Right renal cortex interstitium (tissue), 3 donors: ENCODE measurements at places on chromosomes 11 and 22.
A peak's percentile ranks its signal among the peaks of the same experiment; 100 is the strongest.

- no peak for DNase-seq
Measured at GRCh38 chr22:22787151-22787550, 100.5 kb upstream of the IGLL5 start.

DNA sequence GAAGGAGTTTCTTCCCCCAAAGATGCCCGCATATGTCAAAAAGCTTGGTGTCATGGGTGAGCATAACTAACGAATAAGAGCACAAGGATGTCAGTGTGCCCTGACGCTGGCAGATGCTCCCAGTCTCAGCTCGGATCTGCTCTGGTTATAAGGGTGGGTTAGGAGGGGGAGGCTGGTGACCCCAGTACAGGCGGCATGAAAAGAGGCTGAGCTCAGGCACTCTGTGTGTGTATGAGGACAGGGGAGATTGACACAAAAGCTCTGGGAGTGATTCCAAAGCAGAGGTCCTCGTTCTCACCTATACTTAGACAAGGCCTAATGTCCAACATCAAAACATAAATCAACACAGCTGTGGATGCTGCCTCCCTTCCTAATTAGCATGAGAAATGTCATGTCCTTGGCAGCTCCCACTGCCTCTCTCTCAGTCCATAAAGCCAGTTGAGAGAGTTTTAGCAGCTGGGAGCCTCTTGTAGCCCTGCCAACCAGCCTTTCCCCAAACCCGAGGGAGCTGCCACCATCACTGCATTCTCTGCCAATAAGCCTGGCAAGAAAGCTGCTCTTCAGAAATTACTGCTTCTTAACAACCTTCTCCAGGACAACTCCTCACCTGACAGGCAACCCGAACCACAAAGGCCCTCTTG lies 59.8 kb downstream of the SC5D start:
- DNase-seq: no peak

DNA sequence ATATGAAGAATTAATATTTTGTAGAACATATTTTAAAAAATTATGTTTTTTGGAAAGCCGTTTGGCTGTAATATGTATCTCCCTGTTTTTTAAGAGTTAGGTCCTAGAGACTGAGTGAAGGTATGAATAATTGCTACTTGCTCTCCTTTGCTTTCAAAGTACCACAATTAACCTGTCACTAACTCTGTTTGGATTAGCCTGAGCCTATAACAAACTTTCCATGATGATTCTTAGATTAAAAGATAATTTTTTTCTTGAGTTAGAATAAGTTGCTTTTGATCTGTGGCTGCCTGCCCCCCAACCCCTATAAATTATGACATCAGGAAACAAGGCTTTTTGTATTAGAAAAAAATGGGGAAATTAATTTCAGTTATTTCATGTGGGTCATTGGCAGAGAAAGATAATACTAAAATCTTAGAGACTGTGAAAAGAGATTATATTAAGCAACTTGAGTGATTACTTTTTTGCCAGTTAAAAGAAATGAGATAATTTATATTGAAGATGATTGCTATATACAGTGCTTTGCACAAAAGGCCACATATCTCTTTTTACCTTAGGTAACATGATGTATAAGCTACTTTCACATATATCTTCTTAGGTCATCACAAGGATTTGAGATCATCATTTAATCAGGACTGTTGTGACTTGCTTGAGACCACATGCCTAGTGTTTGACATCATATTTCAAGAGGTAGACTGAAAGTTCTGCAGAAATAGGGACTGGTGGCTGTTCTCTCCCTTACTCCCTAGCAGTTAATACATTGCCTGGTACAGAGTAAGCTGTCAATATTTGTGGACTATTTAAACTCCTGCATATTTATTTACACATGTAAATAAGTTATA lies 9.6 kb downstream of the MTMR3 start:
- DNase-seq: no peak

GRCh38 chr22:37162221-37163095 lies 12.7 kb upstream of the IL2RB start:
- DNase-seq: no peak

DNA sequence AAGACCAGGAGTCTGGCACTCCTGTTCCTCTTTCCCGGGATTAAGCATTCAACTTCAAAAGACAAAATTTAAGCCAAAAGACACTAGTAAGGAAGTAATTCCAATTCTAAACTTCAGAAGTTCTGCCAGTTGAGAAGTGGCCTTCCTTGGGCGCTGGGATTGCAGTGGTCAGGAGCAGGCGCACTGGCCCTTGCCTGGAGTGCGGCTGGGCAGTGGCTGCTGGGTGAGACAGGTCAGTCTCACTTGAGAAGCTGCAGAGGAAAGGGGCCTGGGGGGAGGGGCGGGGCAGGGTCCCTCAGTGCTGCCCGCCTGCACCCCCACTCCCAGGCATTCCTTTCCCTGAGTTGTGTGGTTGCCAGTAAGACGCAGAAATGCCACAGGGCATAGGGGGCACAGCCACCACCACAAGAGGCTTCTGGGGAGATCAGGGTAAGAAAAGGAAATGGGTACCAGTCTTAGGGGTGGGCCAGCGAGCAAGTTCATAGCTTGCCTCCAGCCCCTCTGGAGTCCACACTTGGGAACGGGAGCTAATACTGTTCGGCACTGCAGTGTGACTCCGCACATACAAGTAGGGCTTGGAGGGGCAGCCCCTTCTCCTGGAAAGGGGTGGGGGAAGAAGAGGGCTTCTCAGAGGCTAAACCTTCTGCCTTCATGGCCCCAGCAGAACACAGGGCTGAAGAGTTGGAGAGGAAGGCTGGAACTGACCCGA lies 5.5 kb downstream of the MRPL49 start:
- DNase-seq: no peak

GRCh38 chr22:26276529-26277160 lies 107.4 kb downstream of the SEZ6L start:
- no peak for DNase-seq

DNA sequence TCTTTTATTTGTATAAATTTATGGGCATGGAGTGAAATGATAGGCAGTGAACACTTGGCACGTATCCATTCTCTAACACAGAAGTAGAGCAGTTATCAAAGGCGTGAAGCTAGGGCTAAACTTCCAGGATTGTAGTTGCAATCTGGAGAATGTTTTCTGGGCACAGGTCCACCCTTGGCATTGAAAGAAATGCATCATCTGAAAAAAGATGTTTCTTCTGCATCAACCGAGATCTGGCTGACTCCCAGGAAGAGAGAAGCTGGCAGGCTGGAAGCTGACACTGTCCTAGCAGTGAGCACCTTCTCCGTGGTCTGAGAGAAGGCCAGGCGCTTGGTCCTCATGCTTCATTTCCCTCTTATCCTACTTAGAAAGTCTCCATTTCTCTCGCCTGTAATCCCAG lies 600.0 kb downstream of the BRD1 start:
- DNase-seq: no peak

DNA sequence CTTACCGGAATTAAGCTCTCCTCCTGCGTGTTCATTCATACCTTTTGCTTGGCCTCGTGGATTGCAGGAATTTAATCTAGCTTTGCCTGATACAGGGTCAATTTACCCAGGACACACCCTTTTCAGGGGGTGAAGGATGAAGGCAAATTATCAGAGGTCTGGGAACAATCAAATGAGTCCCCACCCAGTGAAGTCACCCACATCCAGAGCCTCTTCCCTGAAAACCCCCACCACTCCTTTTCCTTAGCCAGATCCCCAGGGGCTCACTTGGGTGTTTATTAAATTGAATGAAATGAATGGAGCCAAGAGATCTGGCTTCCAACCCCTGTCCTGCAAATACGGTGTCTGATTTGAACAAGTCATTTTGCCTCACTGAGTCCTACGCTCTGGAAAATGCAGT lies 31.0 kb upstream of the LIPT2 start:
- no peak for DNase-seq

DNA sequence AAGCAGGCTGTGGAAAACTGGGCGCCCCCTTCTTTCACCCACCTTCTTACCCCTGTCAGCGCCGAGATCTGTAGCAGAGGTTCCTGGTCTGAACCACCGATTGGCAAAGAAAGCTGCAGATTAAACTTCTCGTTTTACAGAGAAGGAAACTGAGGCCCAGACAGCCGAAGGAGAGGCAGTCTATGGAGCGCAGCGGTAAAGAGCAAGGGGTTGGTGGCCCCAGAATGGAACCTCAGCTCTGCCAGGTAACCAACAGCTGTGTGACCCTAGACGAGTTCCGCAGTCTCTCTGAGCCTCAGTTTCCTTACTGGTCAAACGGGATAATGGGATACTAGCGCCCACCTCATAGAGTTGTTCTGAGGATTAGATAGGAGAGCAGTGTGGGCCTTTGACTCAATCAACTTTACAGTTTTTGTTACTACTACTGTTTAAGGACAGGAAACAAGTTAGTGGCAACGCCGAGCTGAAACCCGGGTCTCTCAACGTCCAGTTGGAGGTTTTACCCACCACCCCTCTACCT lies 3.1 kb upstream of the WT1 start:
- DNase-seq: no peak

DNA sequence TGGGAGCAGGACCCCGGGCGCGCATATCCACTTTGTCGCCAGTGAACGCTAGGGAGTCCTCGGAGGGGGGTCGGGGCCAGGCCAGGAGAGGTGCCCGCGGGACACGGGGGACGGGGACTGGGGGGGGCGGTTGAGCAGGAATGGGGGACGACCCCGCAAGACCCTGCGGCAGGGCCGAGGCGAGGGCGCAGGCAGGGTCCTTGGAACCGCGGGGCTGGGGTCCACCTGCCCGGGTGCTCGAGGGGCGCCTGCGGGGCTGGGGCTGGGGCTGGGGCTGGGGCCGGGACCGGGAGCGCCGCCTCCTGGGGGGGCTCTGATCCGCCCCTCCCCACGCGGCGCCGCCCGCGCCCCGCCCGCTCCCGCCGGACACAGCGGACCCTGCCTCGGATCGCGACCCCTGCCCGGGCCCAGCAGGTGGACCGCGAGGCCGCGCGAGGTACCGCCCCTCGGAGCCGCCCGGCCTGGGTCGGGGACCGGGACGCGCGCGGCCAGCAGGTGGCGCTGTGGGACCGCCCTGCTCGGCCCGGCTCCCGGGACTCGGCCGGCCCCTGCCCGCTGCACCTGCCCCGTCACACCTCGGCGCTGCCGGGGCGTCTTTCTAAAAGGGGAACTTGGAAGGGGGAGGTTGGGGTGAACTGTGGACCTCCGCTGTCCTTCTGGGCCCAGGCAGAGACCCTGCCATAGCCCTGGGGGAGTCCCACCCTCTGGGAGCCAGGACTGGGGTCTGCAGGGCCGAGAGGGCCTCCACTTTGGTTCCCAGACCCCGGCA lies 11.0 kb downstream of the CRELD2 start:
- no peak for DNase-seq

GRCh38 chr11:65928667-65929066 lies 9.4 kb downstream of the DRAP1 start:
- no peak for DNase-seq

DNA sequence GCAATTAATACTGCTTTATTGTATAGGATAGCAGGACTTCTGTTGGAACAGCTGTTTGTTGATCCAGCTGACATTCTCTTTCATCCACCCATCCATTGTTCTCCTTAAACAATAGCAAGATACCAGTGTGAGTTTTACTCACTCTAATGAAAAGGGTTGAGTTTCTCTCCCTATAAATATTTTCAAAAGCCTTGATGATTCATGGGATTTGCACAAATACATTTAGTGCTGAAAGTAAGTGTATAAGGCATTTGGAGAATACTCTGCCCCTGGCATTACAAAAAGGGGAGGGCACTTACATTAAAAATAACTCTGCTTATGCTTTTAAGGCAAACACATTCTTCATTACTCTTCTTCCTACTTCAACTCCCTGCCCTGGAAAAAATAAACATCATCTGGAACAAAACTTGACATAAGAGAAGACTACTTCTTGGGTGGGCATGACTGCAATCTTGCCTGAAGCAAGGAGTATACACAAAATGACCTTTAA lies 634.9 kb downstream of the METTL15 start:
- DNase-seq: no peak

- no peak for DNase-seq
Measured at GRCh38 chr11:120334332-120334731, 1.9 kb upstream of the ARHGEF12 start.

GRCh38 chr22:21762712-21763581 lies 27.4 kb upstream of the YPEL1 start:
- no peak for DNase-seq

GRCh38 chr11:44804449-44805437 lies 78.0 kb downstream of the TSPAN18 start:
- no peak for DNase-seq

DNA sequence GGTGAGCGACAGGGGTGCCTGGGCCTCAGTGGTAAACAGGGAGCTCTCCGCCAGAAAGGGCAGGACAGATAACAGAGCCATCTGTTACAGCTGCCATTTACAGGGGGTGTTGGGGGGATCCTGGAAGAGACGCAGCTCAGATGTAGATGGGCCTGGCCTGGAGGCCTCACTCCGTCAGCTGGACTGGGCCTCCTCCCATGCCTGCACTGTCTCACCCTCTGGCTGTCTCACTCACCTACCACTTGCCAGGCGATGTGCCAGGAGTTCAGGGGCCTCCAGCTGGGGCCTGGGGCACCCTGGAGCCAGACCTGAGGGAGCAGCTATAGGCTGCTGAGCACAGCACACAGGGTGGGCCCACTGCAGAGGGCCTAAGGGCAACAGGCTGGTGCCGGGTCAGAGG lies 16.3 kb upstream of the SUSD2 start:
- no peak for DNase-seq

- no peak for DNase-seq
Measured at GRCh38 chr11:75815345-75816168, 547 bp downstream of the UVRAG start.

GRCh38 chr22:50010676-50011446 lies 1.7 kb downstream of the IL17REL start:
- DNase-seq: no peak

DNA sequence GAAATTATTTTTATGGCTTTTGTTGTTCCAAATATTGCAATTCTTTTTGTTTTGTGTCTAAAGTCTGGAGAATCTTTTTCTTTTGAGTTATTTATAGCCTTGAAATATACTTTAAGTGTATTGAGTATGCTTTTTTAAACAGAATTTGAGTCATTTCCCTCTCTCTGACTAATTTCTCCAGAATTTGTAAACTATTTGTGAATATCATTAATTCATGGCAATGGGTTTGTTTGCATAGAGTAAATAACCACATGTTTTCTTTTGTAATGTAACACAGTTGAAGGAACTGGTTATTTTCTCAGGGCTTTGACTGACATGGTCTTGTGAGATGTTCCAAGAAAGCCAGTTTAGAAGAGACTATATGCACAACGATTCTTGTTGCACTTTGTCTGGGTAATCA lies 30.9 kb upstream of the MPEG1 start:
- DNase-seq: no peak

- no peak for DNase-seq
Measured at GRCh38 chr22:38782402-38783094, 11.4 kb downstream of the DNAL4 start.

GRCh38 chr11:122204206-122204605 lies 88.2 kb upstream of the BLID start:
- DNase-seq: no peak

- no peak for DNase-seq
Measured at GRCh38 chr11:19604679-19605375, 107.8 kb upstream of the NAV2 start.

GRCh38 chr11:298406-299065 lies 790 bp downstream of the IFITM5 start:
- DNase-seq: no peak

GRCh38 chr11:30143098-30143705 lies 87.6 kb upstream of the FSHB start:
- DNase-seq: peak; percentile 17

GRCh38 chr11:33829430-33830141 lies 55.3 kb upstream of the FBXO3 start:
- DNase-seq: peak; percentile 63

GRCh38 chr11:93324500-93324899 lies 6.0 kb upstream of the DEUP1 start:
- DNase-seq: no peak

- DNase-seq: no peak
Measured at GRCh38 chr11:118609380-118610224, 2.2 kb downstream of the PHLDB1 start.

- DNase-seq: no peak
Measured at GRCh38 chr11:134610116-134610910, 198.3 kb upstream of the B3GAT1 start.
